ENCODE measurements at places on chromosomes 5 and 9. TPM values are rescaled to one million over a fixed set of nuclear protein-coding genes. Genes with fewer than 3 reads are reported as not detected.

AGXT2 gene
- not detected for total RNA-seq

DNA sequence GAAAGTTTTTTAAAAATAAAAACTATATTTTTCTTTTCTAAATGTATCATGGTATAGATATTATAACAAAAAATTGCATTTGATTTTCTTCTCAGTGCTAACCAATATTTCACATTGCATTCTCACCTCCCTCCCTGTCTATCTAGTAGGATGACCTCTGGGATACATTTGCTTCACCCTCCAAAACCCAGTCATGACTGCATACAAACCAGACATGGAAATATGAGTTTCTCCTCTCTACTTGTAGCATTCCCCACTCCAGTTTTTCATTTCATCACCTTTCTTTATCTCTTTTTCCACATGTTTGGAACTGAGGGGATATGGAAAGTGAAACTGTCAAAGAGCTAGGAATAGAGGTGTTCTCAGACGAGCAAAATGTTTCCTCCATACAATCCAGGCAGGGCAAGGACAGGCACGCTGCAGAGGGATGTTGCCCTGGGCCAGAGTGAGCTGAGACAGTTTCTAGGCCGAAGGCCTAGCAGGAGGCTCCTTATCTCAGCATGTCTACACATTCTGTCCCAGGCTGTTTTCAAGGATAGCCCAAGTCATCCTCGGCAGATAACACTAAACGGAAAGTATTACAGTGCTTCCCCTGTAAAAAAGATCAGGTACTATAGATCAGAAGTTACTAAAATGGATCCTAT lies 46.7 kb downstream of the MEF2C start:
- no peak for DNase-seq

DNA sequence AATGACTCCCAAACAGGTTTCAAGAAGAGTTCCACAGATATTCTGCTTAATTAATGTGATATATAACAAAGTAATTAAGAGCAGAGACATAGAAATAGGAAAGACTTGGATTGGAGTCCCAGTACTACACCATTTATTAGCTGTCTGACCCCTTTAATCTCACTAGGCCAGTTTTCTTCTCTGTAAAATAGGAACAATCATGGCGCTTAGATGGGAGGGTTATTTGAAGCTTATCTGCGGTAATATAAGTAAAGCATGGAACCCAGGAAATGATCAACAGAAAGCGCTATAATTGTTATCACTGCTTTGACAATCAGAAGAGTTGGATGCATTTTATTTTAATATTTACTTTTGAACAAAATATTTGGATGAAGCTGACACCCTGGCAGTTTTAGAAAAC lies 71.3 kb upstream of the IFNE start:
- DNase-seq, result no peak

- DNase-seq, result no peak
Measured at GRCh38 chr5:50301756-50302155, 139.3 kb downstream of the EMB start.

DNA sequence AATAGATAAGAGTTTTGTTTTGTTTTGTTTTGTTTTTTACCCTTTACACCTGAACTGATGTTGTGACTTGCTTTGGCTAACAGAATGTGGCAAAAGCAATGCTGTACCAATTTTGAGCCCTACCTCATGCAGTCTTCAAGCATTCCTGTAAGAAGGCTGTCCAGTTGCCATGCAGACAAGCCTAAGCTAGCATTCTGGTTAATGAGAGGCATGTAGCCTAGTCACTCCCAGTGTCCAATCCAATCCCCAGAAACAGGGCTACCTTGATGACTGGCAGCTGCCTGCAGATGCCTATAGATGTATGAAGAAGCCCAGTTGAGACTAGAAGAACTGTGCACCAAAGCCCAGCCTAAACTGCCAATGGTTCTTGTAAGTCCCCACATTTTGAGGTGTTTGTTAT lies 9.4 kb upstream of the EFNA5 start:
- DNase-seq, result no peak

- no peak for DNase-seq
Measured at GRCh38 chr5:16879650-16880049, 56.4 kb downstream of the MYO10 start.

DNA sequence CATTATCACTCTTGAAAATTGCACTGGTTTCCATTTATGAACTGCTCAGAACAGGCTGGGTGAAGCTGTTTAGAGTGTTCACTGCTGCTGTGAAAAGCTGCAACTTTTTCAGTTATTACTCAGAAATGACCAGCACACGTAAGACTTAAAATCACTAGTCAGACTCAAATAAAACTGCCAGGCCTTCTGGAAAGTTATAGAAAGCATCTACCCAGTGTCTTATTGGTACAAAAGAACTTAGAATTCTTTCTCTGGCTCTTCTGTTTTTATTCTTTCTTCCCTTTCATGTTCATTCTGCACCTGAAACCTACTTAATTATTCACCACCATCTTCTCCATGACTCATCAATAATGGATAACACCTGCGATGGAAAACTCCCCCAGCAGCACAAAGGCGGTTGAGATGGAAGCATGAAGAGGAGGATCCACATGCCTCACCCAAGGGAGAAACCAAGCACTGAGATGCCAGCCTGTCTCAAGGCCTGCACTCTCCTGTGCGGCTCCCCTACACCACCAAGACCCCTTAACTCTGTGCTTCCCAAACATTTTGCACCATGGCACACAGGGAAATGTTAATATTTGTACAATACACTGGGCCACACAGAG lies 171.9 kb downstream of the ENTREP1 start:
- DNase-seq, result no peak

- DNase-seq, result no peak
Measured at GRCh38 chr5:142749321-142749720, 20.9 kb upstream of the ARHGAP26 start.

GRCh38 chr5:174313615-174314014 lies 268.1 kb downstream of the NSG2 start:
- no peak for DNase-seq

Data from urinary bladder (tissue), 4 donors.